ENCODE measurements at places on chromosomes 5 and 9. TPM values are rescaled to one million over a fixed set of nuclear protein-coding genes. Genes with fewer than 3 reads are reported as not detected.

Gene C7
- 3.9 TPM for total RNA-seq

Gene LRRC19
- total RNA-seq = not detected

Gene LAMC3
- 3.7 TPM for total RNA-seq

Gene SPACA9
- 5.1 TPM for total RNA-seq

Gene ZNF454
- total RNA-seq = 10.6 TPM

Gene FOXD4
- 1.6 TPM for total RNA-seq

Gene ANXA2R
- 1.6 TPM for total RNA-seq

Gene FOXD4L4
- total RNA-seq = 1.4 TPM

Gene RBM22
- total RNA-seq = 42.4 TPM

Gene FIBCD1
- 2.1 TPM for total RNA-seq

Gene GRXCR2
- total RNA-seq = not detected

Gene KCNN2
- 33.9 TPM for total RNA-seq

Gene CREB3
- 33.0 TPM for total RNA-seq

Gene IL4
- not detected for total RNA-seq

Gene SHC3
- 42.0 TPM for total RNA-seq

Gene CCDC192
- total RNA-seq = not detected

Gene SLC1A3
- total RNA-seq = 418 TPM

Gene AMACR
- 16.1 TPM for total RNA-seq

Gene STRBP
- 119 TPM for total RNA-seq

Gene EPB41L4B
- total RNA-seq = 19.8 TPM

Gene GFI1B
- total RNA-seq = 0.23 TPM

Gene CDH9
- total RNA-seq = 57.4 TPM

Gene DMRT2
- 0.23 TPM for total RNA-seq

Gene ZBTB6
- 55.4 TPM for total RNA-seq

Gene KLHL3
- total RNA-seq = 19.8 TPM

Gene SUSD1
- 60.9 TPM for total RNA-seq

Gene C5orf46
- total RNA-seq = not detected

Gene PCDHGC5
- total RNA-seq = 9.5 TPM

Gene HRCT1
- total RNA-seq = not detected

Gene HEMGN
- 4.2 TPM for total RNA-seq

Measured in diencephalon (tissue), 1 donor.